ENCODE measurements at places on chromosomes 6 and 20. TPM values are rescaled to one million over a fixed set of nuclear protein-coding genes. Genes with fewer than 3 reads are reported as not detected.

- DNase-seq = no peak
Measured at GRCh38 chr6:170082531-170083187, 208.2 kb downstream of the DLL1 start.

GRCh38 chr6:106620931-106621672, 8.2 kb downstream of the RTN4IP1 start:
- DNase-seq = no peak

GRCh38 chr6:100479179-100480035, 14.7 kb upstream of the SIM1 start:
- no peak for DNase-seq

GRCh38 chr6:40563111-40563510, 24.1 kb downstream of the LRFN2 start:
- no peak for DNase-seq

RSPO3 gene
- 1.8 TPM for total RNA-seq

GRCh38 chr20:58137651-58138265, 90.7 kb downstream of the ANKRD60 start:
- no peak for DNase-seq

- DNase-seq = no peak
Measured at GRCh38 chr6:20403766-20404640, 2.3 kb downstream of the E2F3 start.

DNA sequence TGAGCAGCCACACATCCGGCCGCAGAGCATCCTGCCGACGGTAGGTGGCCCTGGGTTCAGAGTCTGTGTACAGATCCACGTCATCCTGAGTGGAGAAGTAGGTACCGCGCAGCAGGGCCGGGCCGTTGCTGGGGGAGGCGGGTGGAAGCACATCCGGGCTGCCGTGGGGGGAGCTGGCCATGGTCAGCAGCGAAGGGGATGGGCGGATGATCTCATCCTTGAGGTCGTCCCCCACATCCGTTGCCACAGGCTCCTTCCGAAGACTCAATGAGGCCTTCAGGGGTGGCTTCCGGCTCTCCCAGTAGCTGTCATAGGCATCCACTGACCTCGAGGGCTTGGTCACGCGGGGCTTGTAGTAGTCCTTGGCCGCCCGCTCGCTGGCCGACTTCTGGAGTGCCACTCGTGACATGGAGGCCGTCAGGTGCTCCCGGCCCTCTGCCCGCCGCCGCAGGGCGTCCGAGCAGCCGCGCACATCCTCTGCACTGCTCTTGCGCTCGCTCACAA, 9.2 kb downstream of the SPATA2 start:
- DNase-seq = no peak
